ENCODE measurements at places on chromosomes 16 and 17.

GRCh38 chr17:5050278-5050677 lies 15.1 kb upstream of the SLC52A1 start:
- no peak for DNase-seq

GRCh38 chr16:83940119-83940518 lies 12.9 kb upstream of the OSGIN1 start:
- no peak for DNase-seq

GRCh38 chr17:61583242-61583641 lies 7.8 kb downstream of the NACA2 start:
- no peak for DNase-seq

DNA sequence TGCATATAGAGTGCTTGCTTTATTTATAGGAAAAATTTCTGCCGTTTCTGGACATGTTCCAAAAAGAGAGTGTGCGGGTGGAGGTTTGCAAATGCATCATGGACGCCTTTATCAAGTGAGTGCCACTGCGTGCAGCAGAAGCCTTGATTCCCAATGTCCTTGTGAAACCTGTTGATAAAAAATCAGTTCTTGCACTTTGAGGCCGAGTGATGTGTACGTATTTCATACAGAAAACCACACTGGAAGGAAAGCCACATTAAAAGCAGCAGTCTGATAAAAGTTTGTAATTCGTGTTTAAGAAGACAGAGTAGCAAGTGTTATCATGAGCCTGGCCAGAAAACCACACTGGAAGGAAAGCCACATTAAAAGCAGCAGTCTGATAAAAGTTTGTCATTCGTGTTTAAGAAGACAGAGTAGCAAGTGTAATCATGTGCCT lies 78.0 kb downstream of the KNOP1 start:
- DNase-seq, result no peak

DNA sequence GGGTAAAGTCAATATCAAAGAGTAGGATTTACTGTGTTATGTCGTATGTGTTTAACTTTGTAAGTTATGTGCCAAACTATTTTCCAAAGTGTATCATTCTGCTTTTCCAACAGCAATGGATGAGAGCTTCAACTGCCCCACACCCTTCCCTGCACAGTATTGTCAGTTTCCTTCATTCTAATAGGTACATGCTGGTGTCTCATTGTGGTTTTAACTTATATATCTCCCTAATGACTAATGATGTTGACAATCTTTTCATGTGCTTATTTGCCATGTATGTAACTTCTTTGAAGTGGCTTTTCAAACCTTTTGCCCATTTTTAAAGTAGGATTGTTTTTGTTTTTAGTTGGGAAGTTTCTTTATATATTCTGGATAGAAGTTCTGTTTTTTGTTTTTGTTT lies 3.8 kb downstream of the DDX19B start:
- no peak for DNase-seq

- DNase-seq, result no peak
Measured at GRCh38 chr16:25006504-25007056, 8.6 kb downstream of the ARHGAP17 start.

- no peak for DNase-seq
Measured at GRCh38 chr16:84478172-84478947, 26.1 kb downstream of the MEAK7 start.

DNA sequence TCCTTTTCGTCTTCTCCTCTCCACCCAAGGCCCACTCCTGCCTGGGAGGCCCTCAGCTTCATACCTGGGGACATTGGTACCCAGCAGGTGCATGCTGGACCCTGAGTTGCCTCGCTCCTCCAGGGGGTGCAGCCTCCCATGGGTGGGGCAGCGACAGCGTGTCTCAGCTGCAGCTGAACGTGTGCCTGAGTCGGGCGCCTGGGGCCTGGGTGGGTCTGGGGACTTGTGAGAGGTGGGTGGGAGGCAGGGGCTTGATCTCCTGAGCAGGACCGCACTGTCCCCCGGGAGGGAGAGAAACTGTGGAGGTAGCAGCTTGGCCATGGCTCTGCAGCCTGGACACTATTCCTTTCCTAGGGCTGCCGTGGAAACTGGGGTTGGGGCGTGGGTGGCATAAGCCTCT lies 24.8 kb upstream of the ENGASE start:
- no peak for DNase-seq

- DNase-seq, result no peak
Measured at GRCh38 chr17:63317166-63317840, 128.8 kb downstream of the CYB561 start.

- no peak for DNase-seq
Measured at GRCh38 chr16:75063549-75064088, 53.0 kb downstream of the LDHD start.

- no peak for DNase-seq
Measured at GRCh38 chr17:31444026-31444425, 52.6 kb downstream of the RAB11FIP4 start.

DNA sequence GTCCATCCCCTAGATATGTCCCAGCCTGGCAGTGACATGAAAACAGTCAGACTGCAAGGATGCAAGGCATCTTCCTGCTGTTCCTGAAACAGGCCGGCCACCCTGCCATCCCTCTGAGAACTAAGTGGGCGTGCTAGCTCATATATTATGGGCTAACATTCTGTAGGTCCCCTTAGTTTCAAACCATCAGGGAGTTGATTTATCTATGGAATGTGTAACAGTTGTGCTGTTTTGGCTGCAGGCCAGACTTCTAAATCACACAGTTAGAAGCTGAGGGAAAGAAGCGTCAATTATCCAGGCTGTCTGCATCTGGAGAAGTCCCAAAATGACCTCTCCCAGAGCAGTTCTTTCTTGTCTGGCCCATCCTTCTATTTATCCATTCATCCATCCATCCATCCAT lies 102.7 kb upstream of the DNAH9 start:
- DNase-seq, result no peak

GRCh38 chr17:27906623-27907022 lies 13.5 kb upstream of the LYRM9 start:
- no peak for DNase-seq

DNA sequence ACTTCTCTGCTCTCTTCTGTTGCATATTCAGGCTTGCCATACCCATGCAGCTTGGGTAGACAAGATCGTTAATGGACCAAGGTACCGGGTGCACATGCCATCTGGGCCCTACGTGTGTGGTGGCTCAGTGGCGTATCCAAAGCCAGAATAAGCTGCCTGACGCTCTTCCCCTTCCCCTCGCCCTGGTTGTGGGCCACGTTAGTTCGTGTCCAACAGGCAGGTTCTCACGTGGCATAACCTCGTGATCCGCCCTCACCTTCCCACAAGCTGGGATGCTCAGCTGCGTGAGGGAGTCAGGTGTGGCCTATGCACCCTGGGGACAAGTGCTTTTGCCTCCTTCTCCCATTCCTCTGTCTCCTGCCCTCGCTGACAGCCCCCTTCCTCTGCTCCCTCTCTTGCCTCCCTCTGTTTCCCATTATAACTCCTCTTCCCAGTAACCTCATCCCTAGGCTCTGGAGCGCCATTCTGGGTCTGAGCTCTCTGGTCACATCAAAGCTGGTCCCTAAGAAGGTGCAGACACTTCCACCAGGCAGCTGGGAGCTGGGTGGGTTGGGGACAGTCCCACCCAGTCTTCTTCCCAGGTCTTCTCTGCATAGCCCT lies 77.6 kb downstream of the PLD6 start:
- DNase-seq, result no peak

DNA sequence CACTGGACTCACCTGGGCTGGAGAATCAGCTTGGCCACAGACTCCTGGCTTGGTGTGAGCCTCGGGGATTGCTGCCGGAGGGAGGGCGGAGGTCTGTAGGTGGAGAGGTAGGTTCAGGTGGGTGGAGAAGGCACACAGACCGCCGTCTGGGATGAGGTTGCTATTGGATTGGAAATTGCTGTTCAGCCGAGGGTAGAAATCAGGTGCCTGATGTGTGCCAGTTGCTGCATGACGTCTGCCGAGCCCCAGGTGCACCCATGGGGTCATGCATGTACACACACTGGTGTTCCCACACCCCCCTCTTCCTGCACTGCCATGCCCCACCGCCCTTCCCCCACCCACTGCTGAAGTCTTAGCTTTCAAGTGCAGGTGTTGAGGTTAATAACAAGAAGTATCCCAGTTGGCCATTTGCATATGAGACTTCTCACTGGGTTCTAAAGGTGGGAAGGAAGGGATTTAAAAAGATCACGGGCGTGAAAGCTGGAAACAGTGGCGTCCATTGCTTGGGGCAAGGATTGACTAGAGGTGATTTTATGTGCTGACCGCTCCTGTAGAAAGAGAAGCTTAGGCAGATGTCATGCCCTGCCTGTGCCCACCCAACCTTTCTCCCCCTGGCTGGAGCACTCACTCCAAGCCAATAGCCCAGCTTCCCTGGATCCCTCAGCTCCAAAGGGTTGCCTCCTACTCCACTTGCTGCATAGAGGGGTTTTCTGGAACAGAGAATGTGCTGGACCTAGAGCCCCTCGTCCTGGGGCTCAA lies 193.6 kb downstream of the CCDC182 start:
- no peak for DNase-seq

GRCh38 chr17:15465045-15465701 lies 2.2 kb downstream of the CDRT4 start:
- DNase-seq, result no peak

- no peak for DNase-seq
Measured at GRCh38 chr16:56911771-56912571, 20.0 kb upstream of the HERPUD1 start.

DNA sequence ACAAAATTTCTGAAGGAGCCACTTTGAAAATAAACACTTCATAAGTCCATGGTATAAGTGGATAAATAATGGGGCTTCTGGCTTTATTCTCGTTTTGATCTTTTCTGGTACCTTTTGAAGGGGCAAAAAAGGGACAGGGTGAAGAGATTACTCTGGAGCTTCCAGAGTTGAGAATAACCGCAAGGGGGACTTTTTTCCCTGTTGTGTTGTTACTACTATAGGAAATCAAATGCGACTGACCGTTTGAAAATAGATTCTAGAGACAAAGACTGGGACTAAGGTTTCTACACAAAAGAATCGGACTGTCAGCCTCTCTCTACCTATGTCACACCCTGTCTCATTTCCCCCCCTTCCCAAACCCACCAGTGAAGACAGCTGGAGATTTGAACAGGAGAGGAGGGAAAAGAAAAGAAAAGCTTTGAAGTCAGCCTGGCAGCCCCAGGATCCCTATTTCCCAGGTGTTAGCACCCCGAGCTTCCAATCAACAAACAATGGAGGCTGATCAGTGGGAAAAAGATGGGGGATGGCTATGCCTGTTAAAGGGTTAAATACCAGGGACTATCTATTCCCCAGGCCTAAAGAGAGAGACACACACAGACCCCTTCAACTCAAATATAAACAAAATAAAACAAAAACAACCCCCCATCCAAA lies 8.4 kb downstream of the HOXB4 start:
- DNase-seq, result no peak

GRCh38 chr16:21302454-21302853 lies 24.4 kb upstream of the CRYM start:
- DNase-seq, result no peak

- no peak for DNase-seq
Measured at GRCh38 chr17:73211745-73212144, 18.9 kb downstream of the COG1 start.

DNA sequence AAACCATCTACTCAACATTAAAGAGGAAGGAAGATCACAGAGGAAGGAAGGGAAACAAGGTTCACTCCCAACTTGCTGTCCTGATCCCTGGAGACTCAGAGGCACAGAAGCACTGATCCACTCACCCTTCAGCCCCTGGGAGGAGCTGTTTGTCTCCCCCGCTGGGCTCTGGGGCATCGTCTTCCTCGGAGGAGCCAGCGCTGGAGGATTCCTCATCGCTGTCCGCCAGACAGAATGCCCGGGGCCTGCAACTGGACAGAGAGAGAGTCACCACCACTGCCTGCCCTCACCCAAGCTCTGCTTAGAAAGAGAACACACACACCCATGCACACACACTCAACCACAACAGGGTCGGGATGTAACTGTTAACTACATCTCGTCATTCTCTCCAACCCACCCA lies 24.8 kb upstream of the ERN1 start:
- DNase-seq, result no peak

- no peak for DNase-seq
Measured at GRCh38 chr17:1108478-1108764, 71.4 kb downstream of the ABR start.

DNA sequence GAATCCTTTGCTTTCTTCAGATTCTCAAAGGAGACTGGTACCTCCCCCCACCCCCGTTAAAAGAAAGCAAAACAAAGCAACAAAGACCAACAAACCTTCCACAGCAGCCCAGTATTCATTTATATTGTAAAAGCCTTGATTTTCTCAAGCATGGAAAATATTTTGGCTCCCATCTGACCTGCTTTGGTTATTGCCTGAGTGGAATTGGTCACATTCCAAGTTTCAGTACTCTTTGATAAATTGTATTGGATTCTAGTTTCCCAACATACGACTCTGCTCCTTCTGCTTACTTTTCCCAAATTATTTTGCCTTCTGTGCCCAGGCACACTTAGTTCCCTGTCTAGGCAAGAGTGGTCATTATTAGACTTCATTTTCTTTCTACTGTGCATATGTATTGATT lies 1.3 kb downstream of the ABCC11 start:
- no peak for DNase-seq

DNA sequence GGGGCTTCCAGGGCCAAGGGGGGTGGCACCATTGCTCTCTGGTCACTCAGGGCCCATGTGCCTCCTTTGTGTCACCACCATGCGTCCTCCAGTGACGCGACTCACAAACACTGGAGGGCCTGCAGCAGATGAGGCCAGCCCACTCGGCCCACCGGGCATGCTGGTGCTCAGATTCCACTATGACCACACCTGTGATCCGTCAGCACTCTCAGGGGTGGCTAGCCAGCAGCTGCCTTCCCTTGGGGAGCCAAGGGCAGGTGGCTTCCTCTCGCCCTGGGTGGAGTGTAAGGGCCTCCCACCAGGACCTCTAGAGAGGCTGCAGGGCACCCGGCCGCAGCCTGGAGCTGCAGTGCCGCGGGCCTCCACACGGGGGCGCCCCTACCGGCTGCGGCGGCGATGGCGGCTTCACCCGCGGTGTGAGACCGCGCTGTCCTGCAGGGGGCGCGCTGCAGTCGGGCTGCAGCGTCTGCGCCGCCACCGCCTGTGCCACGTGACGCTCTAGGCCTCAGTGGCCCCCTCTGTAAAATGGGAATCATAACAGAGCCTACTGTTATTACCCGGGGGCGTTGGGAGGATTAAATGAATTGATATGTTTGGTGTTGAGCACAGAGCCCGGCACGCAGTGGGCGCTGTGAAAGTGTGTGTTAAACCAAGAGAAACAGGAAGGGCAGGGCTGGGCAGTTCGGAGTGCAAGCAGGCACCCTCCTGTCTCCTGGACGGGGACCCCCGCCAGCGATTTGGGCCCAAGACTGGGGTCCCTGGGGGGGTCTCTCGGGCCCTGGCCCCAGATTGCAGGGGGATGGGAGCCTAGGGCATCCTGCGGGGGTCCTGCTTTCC lies 192.4 kb upstream of the GSE1 start:
- DNase-seq, result no peak

Measured in NCI-H2081 treated with DMSO at 0.1 percent for 48 hours (cell line).